Stomach (tissue), 19 donors: ENCODE measurements at places on chromosomes 13 and 19. TPM values are rescaled to one million over a fixed set of nuclear protein-coding genes. Genes with fewer than 3 reads are reported as not detected.

Gene ADAT3
- polyA plus RNA-seq = 5.5 TPM

Gene LIN7B
- polyA plus RNA-seq = 18.1 TPM

Gene LILRB1
- polyA plus RNA-seq = 1.2 TPM

Gene ZNF724
- polyA plus RNA-seq = not detected

Gene CYP2F1
- polyA plus RNA-seq = 0.30 TPM

Gene ZNF571
- 2.1 TPM for polyA plus RNA-seq

Gene NCR1
- polyA plus RNA-seq = 0.92 TPM

Gene RNF225
- not detected for polyA plus RNA-seq
